ENCODE measurements at places on chromosomes 7 and 10. TPM values are rescaled to one million over a fixed set of nuclear protein-coding genes. Genes with fewer than 3 reads are reported as not detected.

DNA sequence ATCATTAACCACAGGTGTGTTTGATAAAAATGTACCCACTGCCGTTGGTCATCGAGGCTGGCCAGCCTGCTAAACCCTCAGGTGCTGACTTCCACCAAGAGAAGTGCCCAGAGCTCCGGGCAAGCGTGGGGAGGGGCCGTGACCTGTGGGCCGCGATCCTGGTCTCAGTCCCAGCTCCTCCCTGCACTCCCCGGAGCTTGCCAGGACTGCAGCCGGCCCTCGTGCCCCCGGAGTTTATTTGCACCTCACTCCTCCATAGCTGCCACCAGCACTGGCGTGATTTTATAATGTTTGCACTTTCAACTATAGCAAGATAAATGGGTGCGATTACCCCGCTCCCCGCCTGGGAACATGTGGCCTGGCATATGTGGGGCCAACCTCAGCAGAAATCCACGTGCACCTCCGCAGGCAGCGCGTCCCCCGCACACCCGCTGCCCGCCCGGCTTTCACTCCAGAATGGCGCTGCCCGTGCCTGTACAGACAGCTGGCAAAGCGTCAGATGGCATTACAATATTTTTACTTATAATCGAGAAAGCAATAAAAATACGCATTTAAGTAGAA lies 30.8 kb downstream of the UNCX start:
- DNase-seq, result no peak

GRCh38 chr10:5588603-5589002 lies 63.8 kb downstream of the CALML3 start:
- no peak for DNase-seq

The PIP gene
- total RNA-seq, result not detected

GRCh38 chr7:67882843-67883242 lies 886.2 kb downstream of the TYW1 start:
- no peak for DNase-seq

DNA sequence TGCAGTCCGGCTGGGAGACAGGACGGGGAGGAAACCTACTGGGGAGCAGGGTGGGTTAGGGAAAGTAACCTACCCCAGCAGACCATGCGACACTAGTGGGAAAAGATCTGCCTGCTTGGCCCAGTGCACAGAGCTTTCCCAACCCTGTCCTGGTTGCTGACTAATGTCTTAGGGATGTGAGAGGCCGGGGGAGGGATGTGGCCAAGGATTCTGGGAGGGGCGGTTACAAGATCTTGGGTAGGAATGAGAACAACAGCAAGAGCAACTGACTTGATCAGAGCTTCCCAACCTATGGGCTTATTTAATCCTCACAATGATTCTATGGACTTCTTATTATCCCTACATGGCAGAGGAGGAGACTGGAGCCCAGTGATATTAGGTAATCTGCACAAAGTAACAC lies 24.0 kb upstream of the EIF5AL1 start:
- DNase-seq, result no peak

DNA sequence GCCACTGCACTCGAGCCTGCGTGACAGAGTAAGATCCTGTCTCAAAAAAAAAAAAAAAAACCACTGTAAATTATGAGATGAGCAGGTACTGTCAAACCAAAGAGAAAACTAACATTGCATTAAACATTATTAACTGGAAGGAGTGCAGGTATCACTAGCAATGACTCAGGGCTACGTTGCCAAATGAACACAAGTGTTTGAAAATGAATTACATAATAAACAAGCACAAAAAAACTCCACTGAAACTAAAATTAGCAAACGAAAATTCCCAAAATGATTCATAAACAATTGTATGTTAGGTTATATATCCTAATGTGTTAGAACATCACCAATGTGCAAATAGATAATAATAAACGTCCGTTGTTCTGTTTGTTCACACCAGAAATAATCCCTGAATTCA lies 42.8 kb downstream of the NSUN6 start:
- DNase-seq, result no peak

DNA sequence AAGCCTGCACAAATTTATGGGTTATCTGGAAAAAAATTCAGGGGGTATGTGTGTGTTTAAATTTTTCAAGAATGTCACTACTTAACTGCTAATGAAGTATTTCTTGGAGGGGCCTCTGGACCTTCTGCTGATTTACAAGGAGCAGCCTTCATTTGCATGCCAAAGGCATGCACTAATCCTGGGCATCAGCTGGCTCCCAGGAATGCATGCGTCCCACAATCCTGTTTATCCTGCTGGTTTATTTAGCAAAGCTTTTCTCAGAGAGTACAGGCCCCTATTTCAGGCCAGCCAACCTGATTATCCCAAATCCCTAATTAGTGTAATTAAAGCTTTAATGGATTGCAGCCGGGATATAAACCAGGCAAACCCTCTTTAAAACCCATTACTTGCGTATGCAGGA lies 170.4 kb downstream of the TAX1BP1 start:
- DNase-seq, result no peak

DNA sequence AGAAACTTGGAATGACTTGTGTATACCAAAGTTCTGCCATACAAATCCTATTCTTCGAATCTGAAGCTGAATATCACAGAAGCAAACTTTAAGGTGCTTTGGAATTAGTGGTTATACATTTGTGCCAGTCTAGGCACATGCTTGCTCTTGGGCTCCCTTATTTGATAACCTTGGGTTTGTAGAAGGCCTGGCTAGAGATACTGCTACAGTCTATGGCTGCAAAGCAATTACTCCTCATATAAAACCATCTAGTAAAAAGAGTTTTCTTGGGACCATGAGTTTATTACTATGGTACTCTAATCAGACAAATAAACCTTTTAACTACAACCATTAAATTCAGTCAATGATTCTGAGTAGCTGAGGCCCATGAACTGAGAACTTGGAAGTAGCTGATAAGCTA lies 92.5 kb upstream of the SLC13A1 start:
- no peak for DNase-seq

The NPC1L1 gene
- not detected for total RNA-seq

The NKX1-2 gene
- not detected for total RNA-seq

DNA sequence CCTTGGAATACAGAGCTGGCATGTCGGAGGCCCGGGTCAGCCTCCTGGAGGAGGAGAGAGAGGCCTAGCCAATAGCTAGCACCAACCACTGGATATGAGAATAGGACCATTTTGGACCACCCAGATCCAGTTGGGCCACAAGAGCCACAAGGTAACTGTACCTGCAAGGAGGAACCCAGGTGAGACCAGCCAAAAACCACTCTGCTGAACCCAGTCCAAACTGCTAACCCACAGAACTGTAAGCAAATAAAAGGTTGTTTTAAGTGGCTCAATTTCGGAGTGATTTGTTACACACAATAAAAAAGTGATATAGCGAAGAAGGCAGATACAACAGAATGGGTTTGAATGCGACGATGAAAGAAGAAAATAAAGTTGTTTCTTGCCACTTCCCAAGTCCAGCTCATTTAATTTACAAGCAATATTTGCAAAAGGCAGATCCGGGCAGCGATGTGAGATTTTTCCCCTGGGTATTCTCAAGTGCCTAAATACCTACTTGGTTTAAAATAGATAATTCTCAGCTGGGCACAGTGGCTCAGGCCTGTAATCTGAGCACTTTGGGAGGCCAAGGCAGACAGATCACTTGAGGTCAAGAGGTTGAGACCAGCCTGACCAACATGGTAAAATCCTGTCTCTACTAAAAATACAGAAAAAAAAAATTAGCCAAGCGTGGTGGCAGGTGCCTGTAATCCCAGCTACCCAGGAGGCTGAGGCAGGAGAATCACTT lies 23.1 kb downstream of the ZNF467 start:
- peak; percentile 47 for DNase-seq

- no peak for DNase-seq
Observed at GRCh38 chr7:149459540-149460452, 1.1 kb downstream of the ZNF777 start.
